ENCODE measurements at places on chromosomes 5 and 9. TPM values are rescaled to one million over a fixed set of nuclear protein-coding genes. Genes with fewer than 3 reads are reported as not detected.
A peak's percentile ranks its signal among the peaks of the same experiment; 100 is the strongest.

Gene SV2C
- 0.35 TPM for total RNA-seq

DNA sequence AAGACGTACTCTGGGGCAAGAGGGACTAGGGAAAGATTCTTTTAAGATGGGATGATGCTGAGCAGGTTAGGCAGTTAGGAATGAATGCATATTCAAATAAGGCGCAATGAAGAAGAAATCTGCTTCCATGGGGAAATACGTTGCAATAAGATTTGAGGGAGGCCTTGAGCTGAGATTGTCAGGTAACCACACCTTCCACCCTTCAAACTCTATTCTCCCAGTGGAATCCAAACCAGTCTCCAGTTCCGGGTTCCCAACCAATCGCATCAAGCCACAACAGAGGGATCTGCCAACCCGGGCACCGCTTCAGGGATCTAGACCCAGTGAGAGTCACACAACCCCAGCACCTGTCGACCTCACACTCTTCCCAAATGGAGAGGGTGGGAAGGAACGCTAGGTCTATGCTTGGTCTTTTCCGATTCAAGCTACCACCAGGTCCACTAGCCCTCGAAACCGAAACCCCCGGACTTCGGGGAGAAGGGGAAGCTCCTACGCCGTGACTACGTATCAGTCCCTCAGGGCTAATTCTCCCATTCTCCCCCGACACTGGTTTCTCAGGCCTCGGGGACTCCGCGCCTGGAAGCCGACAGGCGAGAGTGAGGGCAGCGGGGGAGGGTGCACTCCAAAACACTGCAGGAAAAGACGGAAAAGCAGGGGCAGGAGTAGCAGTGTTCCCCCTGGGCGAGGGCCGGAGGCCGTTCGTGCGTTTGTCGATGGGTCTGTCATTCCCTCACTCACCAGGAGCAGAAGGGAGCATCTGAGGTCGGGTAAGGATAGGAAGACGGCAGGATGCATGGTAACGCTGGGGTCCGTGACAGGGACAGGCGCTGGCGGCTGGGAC, 534 bp downstream of the ERP44 start:
- peak overlapping the region; percentile 69 for H3K4me3 ChIP-seq
- H3K27me3 ChIP-seq: no peaks in the 10 kb centered on the region
- peak overlapping the region; percentile 90 for H3K27ac ChIP-seq
- peak; percentile 86 for DNase-seq

DNA sequence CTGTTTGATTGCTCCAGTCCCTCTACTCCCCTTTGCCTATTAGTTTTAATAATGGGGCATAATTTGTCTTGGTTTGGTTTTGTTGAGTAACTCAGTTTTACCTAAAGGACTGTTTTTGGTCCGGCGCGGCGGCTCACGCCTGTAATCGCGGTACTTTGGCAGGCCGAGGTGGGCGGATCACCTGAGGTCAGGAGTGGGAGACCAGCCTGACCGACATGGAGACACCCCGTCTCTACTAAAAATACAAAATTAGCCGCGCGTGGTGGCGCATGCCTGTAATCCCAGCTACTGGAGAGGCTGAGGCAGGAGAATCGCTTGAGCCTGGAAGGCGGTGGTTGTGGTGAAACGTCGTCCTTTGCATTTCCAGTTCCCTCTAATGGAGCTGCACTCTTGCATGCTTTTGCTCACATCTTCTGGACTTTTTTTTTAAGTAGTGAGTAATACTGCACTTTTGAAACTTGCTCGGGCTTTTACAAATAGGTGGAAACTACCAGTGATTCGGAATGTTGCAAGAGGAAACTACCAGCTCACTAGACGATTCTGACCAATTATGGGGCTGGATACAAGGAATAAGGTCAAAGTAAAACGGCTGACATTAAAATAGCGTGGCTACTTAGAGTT, 721 bp upstream of the MAML1 start:
- peaks cover 5% of the 10 kb centered on the region for H3K36me3 ChIP-seq
- no peaks in the 10 kb centered on the region for H3K27me3 ChIP-seq
- peak overlapping the region; percentile 92 for H3K27ac ChIP-seq

DNA sequence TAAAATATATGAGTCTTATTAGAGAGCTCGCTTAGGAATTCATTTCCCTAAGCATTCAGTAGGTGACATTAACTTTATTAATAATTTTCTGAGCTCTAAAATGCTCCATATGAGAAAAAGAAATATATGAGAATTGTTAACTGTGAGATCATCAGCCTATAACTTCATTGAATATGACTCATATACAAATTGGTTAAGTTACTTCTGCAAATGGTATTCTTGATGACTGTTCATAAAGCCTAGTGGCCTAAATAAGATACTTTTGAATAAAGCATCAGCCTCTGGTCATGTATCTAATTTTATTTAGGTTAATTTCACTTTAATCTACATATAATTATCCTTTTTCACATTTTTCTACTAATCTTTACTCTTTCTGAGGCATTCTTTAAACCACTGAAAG, 710.2 kb upstream of the ACO1 start:
- no peak for DNase-seq
- no peak overlapping the region for H3K27ac ChIP-seq
- H3K4me3 ChIP-seq: no peak overlapping the region
- no peaks in the 10 kb centered on the region for H3K27me3 ChIP-seq

DNA sequence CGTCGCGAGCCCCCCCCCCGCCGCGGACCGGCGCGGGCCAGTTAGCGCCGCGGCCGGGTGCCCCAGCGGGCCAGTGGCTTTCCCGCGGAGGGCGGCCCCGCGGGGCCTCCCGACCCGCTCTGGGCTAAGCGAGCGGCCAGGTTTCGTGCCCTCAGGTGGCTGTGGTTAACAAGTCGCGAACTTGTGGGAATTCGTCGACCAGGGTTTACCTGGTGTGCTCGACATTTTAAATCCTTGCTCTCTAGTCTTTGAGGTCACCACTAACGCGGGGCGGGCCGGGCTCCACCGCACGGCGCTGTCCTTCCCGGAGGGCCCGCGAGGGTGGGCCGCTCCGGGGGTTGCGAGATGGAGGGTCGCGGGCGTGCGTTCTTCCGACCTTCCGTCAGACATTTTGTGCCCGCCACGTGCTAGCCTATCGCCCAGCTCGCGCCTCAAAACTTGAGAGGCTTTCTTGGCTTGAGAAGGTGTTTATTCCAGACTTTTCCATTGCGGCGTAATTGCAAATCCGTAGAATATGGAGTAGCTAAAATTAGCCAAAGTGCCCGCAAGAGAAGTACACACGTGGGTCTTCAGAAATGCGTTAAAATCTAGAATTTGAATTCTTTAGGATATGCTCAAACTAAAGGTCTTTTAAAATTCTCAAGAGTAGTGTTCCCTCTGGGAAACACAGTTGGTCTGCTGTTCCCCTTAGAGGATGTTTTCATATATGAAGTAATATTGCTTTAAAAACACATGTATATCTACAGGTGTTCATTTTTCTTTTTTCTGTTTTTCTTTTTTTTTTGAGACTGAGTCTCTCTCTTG, 2.1 kb downstream of the ANP32B start:
- no peaks in the 10 kb centered on the region for H3K36me3 ChIP-seq
- H3K4me1 ChIP-seq: peaks cover 8% of the 10 kb centered on the region
- peak overlapping the region; percentile 82 for H3K4me3 ChIP-seq

Gene UQCRQ
- 885 TPM for total RNA-seq

Gene ZDHHC11
- total RNA-seq: 7.8 TPM

- no peaks in the 10 kb centered on the region for H3K4me1 ChIP-seq
- no peak overlapping the region for H3K27ac ChIP-seq
- no peaks in the 10 kb centered on the region for H3K36me3 ChIP-seq
- H3K27me3 ChIP-seq: no peaks in the 10 kb centered on the region
- no peak overlapping the region for H3K4me3 ChIP-seq
These were observed 123.8 kb downstream of the ASTN2 start for GRCh38 chr9:117290856-117291622.

Gene COL23A1
- total RNA-seq: 0.49 TPM

- H3K36me3 ChIP-seq: no peaks in the 10 kb centered on the region
- no peak for DNase-seq
- H3K27ac ChIP-seq: peak overlapping the region; percentile 73
These were observed 657 bp downstream of the MTRR start for GRCh38 chr5:7869474-7870136.

Gene OSMR
- 14.3 TPM for total RNA-seq

DNA sequence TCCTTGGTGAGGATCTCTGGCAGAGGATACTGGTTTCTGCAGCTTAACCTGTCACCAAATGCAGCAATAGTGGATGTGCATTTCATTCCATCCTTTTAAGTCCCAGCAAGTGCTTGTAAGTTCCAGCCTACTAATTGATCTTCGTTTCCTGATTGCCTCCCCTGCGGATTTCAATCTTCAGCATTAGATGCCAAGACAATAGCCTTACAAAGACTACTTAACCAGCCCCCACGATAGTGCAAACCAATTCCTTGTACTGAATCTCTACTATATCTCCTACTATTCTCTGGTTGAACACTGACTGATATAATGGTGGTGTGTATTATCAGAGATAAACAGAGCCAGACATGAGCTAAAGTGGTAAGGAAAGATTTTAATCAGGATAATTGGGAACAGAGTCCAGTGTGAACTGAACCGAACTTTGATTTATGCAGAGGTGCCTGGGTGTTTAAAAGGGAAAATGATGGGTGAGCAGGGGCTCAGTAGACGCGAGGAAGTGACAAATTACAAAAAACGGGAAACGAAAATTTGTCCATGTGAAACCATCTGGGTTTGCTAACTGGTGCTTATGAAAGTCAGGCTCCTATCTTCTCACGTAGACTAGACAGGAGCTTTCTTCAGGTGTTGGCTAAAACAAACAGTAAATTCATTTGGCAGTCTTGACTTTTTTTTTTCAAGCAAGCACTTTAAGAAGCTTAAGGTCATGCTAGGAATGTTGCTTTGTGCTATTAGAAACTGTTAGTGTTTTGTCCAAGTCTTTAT, 106.9 kb upstream of the ST8SIA4 start:
- no peaks in the 10 kb centered on the region for H3K36me3 ChIP-seq
- no peaks in the 10 kb centered on the region for H3K4me1 ChIP-seq
- no peak overlapping the region for H3K27ac ChIP-seq
- no peak overlapping the region for H3K4me3 ChIP-seq

- H3K27me3 ChIP-seq: no peaks in the 10 kb centered on the region
- H3K36me3 ChIP-seq: no peaks in the 10 kb centered on the region
- H3K4me3 ChIP-seq: no peak overlapping the region
- no peak overlapping the region for H3K27ac ChIP-seq
- DNase-seq: no peak
These were observed 456.2 kb upstream of the NMUR2 start for GRCh38 chr5:152861231-152861630.

DNA sequence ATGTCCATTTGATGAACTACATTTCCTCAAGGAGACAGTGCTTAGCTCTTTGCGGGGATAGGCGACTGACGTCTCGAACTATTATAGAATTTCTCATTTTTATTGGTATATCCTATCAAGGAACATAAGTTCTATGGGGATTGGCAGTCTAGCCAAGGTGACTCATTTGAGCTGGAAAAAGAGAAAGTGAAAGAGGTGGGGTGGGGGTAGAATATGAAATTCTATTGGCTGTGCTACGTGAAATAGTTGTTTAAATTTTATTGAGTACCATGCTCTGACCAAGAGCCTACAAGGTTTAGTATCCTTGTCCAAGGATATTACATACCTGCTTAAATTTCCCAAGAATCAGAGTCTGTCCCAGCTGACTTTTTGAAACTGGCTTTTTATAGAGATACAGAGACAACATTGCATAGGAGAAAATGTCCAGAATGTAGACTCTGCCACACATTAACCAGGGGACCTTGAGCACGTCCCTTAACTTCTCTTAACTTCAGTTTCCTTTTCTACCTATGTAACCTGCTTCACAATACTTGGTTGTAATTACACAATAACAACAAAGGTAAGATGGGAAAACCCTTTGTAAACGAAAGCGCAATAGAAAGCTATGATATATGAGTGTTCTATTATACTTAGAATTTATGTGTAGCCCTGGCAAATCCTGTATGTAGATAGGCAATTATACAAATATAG, 226.4 kb upstream of the WWC1 start:
- peak; percentile 29 for DNase-seq
- no peaks in the 10 kb centered on the region for H3K36me3 ChIP-seq
- no peaks in the 10 kb centered on the region for H3K4me1 ChIP-seq
- H3K27me3 ChIP-seq: no peaks in the 10 kb centered on the region
- H3K27ac ChIP-seq: peak overlapping the region; percentile 9

Gene DCTN4
- 40.8 TPM for total RNA-seq

Gene PITX1
- 7.8 TPM for total RNA-seq

Gene IL3
- not detected for total RNA-seq

GRCh38 chr9:84293001-84293798, 47.4 kb downstream of the SLC28A3 start:
- H3K27me3 ChIP-seq: no peaks in the 10 kb centered on the region
- no peak for DNase-seq
- no peak overlapping the region for H3K4me3 ChIP-seq
- no peaks in the 10 kb centered on the region for H3K36me3 ChIP-seq

Gene PRELID2
- 96.2 TPM for total RNA-seq

Gene NTNG2
- 0.59 TPM for total RNA-seq

DNA sequence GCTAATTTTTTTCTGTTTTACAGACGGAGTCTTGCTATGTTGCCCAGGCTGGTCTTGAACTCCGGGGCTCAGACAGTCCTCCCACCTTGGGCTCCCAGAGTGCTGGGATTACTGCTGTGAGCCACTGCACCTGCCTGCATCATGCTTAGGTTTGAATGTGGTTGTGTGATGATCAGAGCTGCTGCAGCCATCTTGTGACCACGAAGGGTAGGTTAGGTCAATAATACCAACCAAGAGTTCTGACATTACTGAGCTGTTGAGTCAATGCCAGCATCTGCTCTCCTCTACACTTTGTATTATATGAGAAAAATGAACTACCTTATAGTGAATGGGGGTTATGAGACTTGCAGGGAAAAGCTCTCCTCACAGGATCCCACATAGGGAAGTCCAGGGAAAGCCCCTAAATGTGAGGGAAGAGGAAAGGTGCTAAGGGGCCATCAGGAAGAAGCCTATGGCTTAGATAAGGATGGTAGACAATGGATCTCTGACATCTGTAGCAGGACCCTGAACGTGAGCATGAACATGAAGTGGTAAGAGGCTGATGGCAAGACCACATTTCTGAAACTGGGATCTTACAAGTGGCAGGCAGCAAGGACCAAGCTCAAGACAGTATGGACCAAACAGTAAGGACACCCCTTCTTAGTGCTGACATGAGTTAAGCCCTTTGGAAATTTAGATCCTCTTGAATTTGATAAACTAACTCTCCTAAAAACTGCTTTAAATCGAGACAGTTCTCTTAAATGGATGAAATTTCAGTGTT, 75.7 kb upstream of the ZNF169 start:
- no peak overlapping the region for H3K27ac ChIP-seq
- H3K27me3 ChIP-seq: no peaks in the 10 kb centered on the region
- H3K4me3 ChIP-seq: no peak overlapping the region
- no peaks in the 10 kb centered on the region for H3K4me1 ChIP-seq

All from colonic mucosa (tissue), 4 donors.